Mesothelial cell of epicardium (in vitro differentiated cells): ENCODE measurements at places on chromosomes 2 and 18.
A peak's percentile ranks its signal among the peaks of the same experiment; 100 is the strongest.

DNA sequence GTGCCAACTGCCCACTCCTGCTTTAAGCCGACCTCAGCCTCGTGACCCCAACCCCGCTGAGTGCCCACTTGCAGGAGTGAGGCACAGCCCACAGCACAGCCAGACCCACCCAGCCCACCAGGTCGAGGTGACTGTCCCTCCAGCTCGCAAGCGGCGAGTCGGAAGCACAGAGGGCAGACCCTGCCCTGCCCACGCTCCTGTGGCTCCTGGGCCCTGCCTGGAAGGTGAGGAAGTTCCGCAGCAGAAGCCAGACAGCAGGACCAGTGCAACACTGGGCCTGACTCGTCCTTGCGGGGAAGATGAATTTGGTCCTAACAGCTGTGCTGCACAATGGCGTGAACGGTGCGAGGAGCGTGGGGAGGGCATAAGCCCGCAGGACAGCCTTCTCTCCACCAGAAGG is 9.9 kb downstream of the DTYMK start:
- no peak for DNase-seq

DNA sequence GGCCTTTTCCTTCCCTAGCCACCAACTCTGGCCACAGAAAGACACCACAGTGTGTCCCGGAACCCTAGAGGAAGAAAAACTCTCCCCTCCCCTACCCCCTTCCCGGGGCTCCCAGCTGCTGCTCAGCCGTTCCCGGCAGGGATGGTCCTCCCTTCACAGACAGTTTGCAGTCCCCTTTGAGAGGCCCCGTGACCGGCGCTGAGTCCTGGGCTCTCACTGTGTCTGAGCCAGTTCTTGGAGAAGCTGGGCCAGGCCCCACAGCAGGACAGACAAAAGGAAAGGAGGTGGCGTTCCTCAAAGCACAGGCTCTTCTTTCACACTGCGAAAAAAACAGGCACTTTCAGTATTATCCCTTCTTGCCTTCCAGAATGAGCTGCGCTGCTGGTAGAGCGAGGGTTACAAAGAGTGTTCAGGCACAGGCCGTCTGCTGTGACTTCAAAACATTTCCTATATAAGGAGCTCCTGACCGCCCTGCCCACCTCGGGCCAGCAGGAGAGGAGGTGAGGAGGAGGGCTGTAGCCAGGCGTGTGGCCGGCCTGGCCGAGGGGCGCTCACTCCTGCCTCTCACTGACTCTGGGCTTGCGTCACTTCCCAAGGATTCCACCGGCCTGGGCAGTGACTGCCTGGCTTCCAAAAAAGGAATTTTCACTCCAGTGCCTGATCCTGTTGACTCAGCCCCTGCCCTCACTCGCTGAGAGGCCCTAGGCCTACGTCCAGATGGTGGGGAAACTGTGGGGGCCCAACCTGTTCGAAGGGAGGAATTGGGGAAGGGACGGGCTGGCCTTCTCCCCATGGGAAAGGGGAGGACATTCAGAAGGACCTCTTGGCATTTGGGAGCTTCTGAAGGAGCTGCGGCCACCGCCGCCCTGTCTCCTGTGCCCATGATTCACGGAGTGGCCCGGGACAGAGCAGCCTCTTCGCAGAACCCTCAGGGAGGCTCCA is 24.9 kb downstream of the CIDEA start:
- DNase-seq = peak; percentile 73

DNA sequence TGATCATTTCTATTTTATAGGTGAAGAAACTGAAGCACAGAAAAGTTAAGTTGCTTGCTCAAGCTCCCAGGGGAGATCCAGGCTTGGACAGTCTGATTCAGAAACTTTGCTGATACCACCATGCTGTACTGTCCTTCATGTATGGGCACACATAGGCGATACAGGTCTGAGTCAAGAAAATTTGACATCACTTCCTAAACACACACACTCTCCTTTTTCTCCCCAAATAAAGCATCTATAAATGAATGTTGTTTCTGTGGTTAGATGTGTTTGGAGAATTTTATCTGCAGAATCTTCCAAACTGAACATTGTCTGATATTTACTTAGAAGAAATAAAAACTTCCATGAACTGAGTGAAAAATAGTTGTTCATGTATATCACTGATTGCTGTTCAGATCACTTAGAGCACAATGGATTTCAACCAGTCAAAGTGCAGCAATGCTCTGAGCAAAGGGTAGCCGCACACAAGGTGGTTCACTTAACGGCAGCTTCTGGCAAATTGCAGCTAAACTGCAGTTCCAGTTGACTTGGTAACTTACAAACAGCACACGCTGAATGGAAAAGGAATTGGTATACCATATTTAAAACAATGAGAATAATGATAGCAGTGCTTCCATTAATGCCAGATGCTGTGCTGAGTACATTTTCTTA is 10.0 kb upstream of the AGFG1 start:
- no peak for DNase-seq

GRCh38 chr2:231522418-231523180 is 7.6 kb downstream of the NMUR1 start:
- no peak for DNase-seq
